ENCODE measurements at places on chromosomes 5 and 9. TPM values are rescaled to one million over a fixed set of nuclear protein-coding genes. Genes with fewer than 3 reads are reported as not detected.

GRCh38 chr9:77953590-77953989 lies 78.0 kb downstream of the GNAQ start:
- no peak overlapping the region for H3K4me3 ChIP-seq
- peaks cover 15% of the 10 kb centered on the region for H3K4me1 ChIP-seq
- DNase-seq: no peak
- no peak overlapping the region for H3K27ac ChIP-seq
- no peaks in the 10 kb centered on the region for H3K36me3 ChIP-seq
- H3K27me3 ChIP-seq: no peaks in the 10 kb centered on the region

DNA sequence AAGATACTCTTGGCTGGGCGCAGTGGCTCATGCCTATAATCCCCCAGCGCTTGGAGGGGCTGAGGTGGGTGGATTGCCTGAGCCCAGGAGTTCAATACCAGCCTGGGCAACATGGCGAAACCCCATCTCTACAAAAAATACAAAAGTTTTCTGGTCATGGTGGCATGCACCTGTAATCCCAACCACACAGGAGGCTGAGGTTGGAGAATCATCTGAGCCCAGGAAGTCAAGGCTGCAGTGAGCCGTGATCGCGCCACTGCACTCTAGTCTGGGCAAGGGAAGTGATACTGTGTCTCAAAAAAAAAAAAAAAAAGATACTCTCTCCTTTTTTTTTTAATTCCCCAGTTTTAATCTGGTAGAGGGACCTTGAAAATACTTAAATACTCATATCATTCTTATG lies 15.0 kb downstream of the ANKRD33B start:
- H3K36me3 ChIP-seq: no peaks in the 10 kb centered on the region
- H3K4me1 ChIP-seq: no peaks in the 10 kb centered on the region
- no peaks in the 10 kb centered on the region for H3K27me3 ChIP-seq
- no peak for DNase-seq

- no peaks in the 10 kb centered on the region for H3K27me3 ChIP-seq
- peak overlapping the region; percentile 43 for H3K27ac ChIP-seq
- H3K4me1 ChIP-seq: peaks cover 49% of the 10 kb centered on the region
- H3K36me3 ChIP-seq: no peaks in the 10 kb centered on the region
Observed at GRCh38 chr5:42842921-42843641, 31.4 kb upstream of the SELENOP start.

- peak; percentile 89 for DNase-seq
- peaks cover 6% of the 10 kb centered on the region for H3K36me3 ChIP-seq
- H3K27ac ChIP-seq: peak overlapping the region; percentile 43
- no peaks in the 10 kb centered on the region for H3K27me3 ChIP-seq
Observed at GRCh38 chr5:179795863-179796833, 2.4 kb downstream of the LTC4S start.

The NR4A3 gene
- total RNA-seq: 0.13 TPM

DNA sequence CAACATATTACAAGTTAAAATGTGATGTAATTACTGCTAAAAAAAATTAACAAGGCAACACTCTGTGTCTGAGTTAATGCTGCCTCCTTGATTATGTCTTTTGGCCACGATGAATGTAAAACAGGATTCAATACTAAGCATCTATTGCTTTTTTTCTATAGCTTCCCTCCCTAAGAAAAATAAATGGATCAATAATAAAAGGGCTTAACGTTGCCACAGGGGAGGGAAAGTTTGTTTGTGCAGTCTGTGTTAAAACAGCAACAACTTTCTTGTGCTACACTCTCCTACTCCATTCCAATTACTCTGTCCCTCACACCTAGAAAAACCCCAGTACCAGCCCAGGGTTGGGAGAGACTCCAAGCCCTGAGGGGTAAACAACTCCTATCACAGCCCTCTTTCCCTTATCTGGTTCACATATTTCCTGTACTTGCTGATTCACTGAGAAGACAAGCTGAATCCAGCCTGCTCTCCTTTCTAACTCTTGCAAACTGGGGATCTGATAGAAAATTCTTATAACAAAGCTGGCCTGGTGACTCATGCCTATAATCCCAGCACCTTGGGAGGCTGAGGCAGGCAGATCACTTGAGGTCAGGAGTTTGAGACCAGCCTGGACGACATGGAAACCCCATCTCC lies 44.8 kb downstream of the PTPN3 start:
- no peaks in the 10 kb centered on the region for H3K27me3 ChIP-seq
- no peak overlapping the region for H3K27ac ChIP-seq
- H3K4me1 ChIP-seq: no peaks in the 10 kb centered on the region
- no peak overlapping the region for H3K4me3 ChIP-seq

DNA sequence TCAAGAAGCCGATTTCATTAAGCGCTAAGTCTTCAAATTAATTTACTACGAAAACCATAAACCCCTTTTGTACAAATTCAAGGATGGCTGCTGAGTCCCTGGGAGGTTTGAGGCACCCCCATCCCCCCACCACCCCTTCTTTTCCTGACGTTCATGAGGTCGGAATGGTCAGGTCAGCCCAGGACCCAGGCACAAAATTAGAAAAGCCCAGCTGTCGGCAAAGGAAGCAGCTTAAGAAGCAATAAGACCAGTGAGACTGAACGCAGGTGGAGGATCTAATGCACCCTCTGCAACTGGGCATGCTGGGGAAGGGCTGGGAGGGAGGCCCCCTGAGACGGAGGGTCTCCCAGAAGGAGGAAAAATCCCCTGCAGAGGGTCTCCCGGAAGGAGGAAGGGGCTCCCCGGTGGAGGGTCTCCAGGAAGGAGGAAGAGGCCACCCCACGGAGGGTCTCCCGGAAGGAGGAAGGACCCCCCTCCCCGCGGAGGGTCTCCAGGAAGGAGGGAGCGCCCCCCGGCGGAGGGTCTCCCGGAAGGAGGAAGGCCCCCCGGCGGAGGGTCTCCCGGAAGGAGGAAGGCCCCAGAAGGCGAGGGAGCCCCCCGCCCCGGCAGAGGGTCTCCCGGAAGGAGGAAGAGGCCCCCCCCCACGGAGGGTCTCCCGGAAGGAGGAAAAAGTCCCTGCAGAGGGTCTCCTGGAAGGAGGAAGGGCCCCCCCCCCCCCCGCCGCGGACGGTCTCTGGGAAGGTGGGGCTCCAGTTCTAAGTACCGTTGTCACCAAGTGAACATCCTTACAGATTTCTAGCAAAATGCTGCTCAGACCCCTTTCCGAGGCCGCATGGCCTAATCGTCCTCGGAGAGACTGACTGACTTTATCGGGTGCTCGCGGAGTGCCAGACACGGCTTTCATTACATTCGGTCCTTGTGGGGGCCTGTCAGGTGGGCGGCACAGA lies 74.4 kb upstream of the FCN1 start:
- no peaks in the 10 kb centered on the region for H3K4me1 ChIP-seq
- H3K36me3 ChIP-seq: no peaks in the 10 kb centered on the region
- H3K27ac ChIP-seq: no peak overlapping the region
- no peak for DNase-seq
- H3K4me3 ChIP-seq: no peak overlapping the region
- H3K27me3 ChIP-seq: no peaks in the 10 kb centered on the region

GRCh38 chr9:129171993-129172751 lies 5.9 kb downstream of the IER5L start:
- H3K27me3 ChIP-seq: no peaks in the 10 kb centered on the region
- no peak for DNase-seq
- no peak overlapping the region for H3K27ac ChIP-seq
- no peaks in the 10 kb centered on the region for H3K36me3 ChIP-seq
- H3K4me1 ChIP-seq: no peaks in the 10 kb centered on the region

DNA sequence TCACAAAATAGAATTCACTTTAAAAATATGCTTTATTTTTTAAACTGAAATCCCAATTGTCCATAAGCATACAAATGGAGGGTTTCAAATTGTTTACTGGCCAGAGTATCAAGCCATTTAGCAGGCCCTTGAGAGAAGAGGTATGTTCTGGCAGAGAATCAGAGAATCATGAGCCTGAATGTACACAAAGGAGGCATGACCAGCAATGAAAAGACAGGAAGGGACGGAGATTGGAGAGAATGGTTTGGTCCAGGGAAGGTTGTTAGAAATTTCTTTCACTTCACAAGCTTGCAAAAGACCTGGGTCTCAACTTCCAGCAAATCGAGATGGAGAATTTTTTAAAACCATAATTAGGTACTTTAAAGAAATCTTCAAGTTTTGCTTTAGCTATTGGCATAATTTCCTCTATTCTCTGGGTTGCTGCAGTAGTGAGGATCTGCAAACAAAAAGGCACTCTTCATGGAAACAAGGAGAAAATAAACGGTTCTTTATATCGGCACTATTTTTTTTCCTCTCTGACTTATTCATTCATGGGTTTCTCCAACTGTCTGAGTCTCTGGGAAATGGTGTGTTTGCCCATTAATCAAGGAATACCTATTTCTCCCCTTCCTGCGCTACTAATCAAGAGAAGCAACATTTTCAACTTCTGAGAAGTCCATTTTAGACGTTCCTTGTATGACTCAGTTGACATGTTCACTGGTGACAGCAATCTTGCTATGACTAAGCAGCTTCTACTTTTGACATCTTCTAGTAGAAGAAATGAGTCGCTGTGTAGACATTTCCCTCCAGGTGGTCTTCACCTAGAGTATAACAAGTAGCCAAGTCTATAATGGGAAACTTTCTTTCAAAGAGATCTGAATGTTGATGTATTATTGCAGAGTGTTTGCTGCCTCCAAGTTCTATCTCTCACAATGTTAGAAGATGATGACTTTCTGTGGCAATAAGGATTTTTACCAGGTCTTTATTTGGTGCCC lies 23.1 kb upstream of the ERCC6L2 start:
- H3K36me3 ChIP-seq: no peaks in the 10 kb centered on the region
- no peaks in the 10 kb centered on the region for H3K27me3 ChIP-seq
- no peak overlapping the region for H3K4me3 ChIP-seq
- H3K4me1 ChIP-seq: no peaks in the 10 kb centered on the region

The DBH gene
- 9.3 TPM for total RNA-seq

DNA sequence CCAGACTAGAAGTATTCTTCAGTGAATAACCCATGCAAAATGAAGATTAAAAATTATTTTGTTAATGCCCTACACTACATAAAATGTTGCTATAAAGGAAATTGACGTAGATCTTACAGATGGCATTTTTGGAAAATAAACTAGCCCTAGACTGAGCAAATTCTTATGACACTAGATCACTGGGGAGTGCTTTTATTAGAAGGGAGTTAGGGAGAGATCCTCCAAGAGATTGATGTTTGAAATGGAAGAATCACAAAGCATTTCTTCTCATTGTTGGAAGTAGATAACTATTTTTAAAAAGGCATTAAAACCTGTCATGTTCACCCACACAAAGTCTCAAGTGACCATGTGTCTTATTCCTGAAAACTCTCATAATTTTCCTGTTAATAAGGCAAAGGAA lies 351.1 kb upstream of the TLE4 start:
- H3K27me3 ChIP-seq: no peaks in the 10 kb centered on the region
- no peak overlapping the region for H3K27ac ChIP-seq
- H3K36me3 ChIP-seq: no peaks in the 10 kb centered on the region
- H3K4me3 ChIP-seq: no peak overlapping the region
- no peak for DNase-seq

The CSF1R gene
- 23.1 TPM for total RNA-seq

- no peaks in the 10 kb centered on the region for H3K4me1 ChIP-seq
- no peak for DNase-seq
- H3K36me3 ChIP-seq: no peaks in the 10 kb centered on the region
- no peak overlapping the region for H3K4me3 ChIP-seq
Observed at GRCh38 chr5:85148701-85149100, 764.0 kb upstream of the EDIL3 start.

The C5orf52 gene
- total RNA-seq: not detected

The HAVCR2 gene
- 3.0 TPM for total RNA-seq

The F2RL2 gene
- total RNA-seq: 0.09 TPM

The SPRY4 gene
- total RNA-seq: 5.9 TPM

DNA sequence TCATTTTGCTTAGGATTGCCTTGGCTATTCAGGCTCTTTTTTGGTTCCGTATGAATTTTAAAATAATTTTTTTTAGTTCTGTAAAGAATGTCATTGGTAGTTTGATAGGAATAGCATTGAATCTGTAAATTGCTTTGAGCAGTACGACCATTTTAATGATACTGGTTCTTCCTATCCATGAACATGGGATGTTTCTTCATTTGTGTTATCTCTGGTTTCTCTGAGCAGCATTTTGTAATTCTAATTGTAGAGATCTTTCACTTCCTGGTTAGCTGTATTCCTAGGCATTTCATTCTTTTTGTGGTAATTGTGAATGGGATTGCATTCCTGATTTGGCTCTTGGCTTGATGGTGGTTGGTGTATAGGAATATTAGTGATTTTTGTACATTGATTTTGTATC lies 6.3 kb upstream of the UBE2QL1 start:
- no peaks in the 10 kb centered on the region for H3K4me1 ChIP-seq
- H3K36me3 ChIP-seq: no peaks in the 10 kb centered on the region
- no peak overlapping the region for H3K27ac ChIP-seq
- no peak for DNase-seq
- no peaks in the 10 kb centered on the region for H3K27me3 ChIP-seq
- no peak overlapping the region for H3K4me3 ChIP-seq

The FOXD4L3 gene
- not detected for total RNA-seq

DNA sequence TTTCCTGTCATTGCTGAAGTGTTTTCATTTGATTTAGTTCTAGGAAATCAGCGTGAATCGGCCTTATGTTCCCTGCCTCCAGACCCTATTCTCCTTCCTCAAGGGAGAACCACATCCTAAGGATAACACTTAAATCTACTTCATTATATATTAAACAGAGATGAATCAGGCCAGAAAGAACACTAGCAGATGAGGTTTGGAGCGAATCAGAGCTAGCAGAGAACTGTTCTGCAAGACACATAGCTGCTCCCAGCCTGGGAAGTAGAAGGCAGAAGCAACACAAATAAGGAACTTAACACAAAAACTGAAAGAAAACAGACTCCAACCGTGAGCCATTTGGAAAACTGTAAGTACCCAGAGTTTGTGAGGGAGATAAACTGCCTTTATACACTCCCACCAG lies 718.2 kb downstream of the SEMA5A start:
- no peak overlapping the region for H3K27ac ChIP-seq
- no peak overlapping the region for H3K4me3 ChIP-seq
- no peaks in the 10 kb centered on the region for H3K4me1 ChIP-seq
- DNase-seq: no peak

DNA sequence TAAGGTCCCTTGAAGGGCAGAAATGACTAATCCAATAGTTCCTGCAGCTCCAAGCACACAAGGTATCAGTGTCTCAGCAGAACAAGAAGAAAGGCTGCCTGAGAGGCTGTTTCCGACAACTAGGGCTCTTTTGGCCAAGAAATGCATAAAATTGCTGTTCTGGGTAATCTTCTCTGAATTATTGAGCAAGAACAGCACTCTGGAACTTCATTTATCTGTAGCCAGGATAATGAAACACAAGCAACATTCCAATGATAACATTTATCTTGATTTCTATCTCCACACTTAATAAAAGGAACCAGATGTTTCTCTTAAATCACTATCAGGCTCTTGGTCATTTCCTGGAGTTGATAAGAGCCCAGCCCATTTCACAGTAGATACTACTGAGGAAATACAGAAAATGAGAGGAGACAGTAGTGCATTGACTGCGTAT lies 17.0 kb upstream of the AUH start:
- H3K27me3 ChIP-seq: no peaks in the 10 kb centered on the region
- H3K36me3 ChIP-seq: no peaks in the 10 kb centered on the region
- no peak for DNase-seq

The ZDHHC11B gene
- total RNA-seq: 1.3 TPM

- peaks cover 38% of the 10 kb centered on the region for H3K36me3 ChIP-seq
- DNase-seq: no peak
- no peak overlapping the region for H3K27ac ChIP-seq
- no peak overlapping the region for H3K4me3 ChIP-seq
- H3K4me1 ChIP-seq: no peaks in the 10 kb centered on the region
Observed at GRCh38 chr9:130639124-130639765, 25.1 kb upstream of the PRDM12 start.

The ANXA2R gene
- total RNA-seq: 0.43 TPM

GRCh38 chr9:85510830-85511504 lies 230.8 kb downstream of the AGTPBP1 start:
- no peak for DNase-seq
- no peaks in the 10 kb centered on the region for H3K27me3 ChIP-seq
- no peaks in the 10 kb centered on the region for H3K4me1 ChIP-seq
- H3K36me3 ChIP-seq: no peaks in the 10 kb centered on the region
- H3K27ac ChIP-seq: no peak overlapping the region

The TMEM38B gene
- 12.0 TPM for total RNA-seq
